ENCODE measurements at places on chromosomes 7 and 10. TPM values are rescaled to one million over a fixed set of nuclear protein-coding genes. Genes with fewer than 3 reads are reported as not detected.

Gene RNF148
- not detected for total RNA-seq

Gene EBLN1
- total RNA-seq, result not detected

Gene MBL2
- total RNA-seq, result not detected

Gene SRGN
- 63.6 TPM for total RNA-seq

Gene ANKIB1
- 16.6 TPM for total RNA-seq

Gene ZPBP
- total RNA-seq, result not detected

Gene ACSM6
- total RNA-seq, result not detected

Gene BMPR1A
- 19.1 TPM for total RNA-seq

Gene TMEM273
- total RNA-seq, result not detected

Gene PLXNA4
- 1.5 TPM for total RNA-seq

Gene SOSTDC1
- not detected for total RNA-seq

Gene PAX4
- total RNA-seq, result not detected

Gene PDE6C
- total RNA-seq, result not detected

Gene MSS51
- total RNA-seq, result 0.48 TPM

Gene TBL2
- 54.1 TPM for total RNA-seq

Gene RELN
- total RNA-seq, result 0.03 TPM

Gene DOCK1
- total RNA-seq, result 24.2 TPM

Gene VGF
- total RNA-seq, result 22.7 TPM

Gene EEPD1
- total RNA-seq, result 45.5 TPM

Gene GSAP
- total RNA-seq, result 2.8 TPM

Gene CARD11
- total RNA-seq, result 1.4 TPM

Gene CYP3A5
- total RNA-seq, result 1.4 TPM

Gene DMBT1
- total RNA-seq, result 0.05 TPM

Gene TMEM26
- total RNA-seq, result 0.06 TPM

Gene TSPAN15
- total RNA-seq, result 102 TPM

Gene GPR158
- total RNA-seq, result not detected

Gene AKR1C1
- 597 TPM for total RNA-seq

Gene SFTPA1
- not detected for total RNA-seq

Gene SPDYE9
- total RNA-seq, result not detected

Gene ZNF467
- total RNA-seq, result 1.1 TPM

Gene OR9A2
- not detected for total RNA-seq

Gene GCK
- total RNA-seq, result not detected

Gene SHTN1
- total RNA-seq, result 33.1 TPM

Gene SH2D4B
- not detected for total RNA-seq

Gene MMP21
- not detected for total RNA-seq

Gene PRF1
- not detected for total RNA-seq

Gene CLRN3
- not detected for total RNA-seq

Gene AKR1C8
- total RNA-seq, result not detected

Gene CCDC71L
- total RNA-seq, result 14.4 TPM

Gene ANKRD30A
- total RNA-seq, result 1.4 TPM

Gene SLC13A1
- not detected for total RNA-seq

Gene MALRD1
- total RNA-seq, result not detected

Gene CNPY1
- total RNA-seq, result not detected

Gene FRMPD2
- total RNA-seq, result not detected

Gene RNF32
- 1.4 TPM for total RNA-seq

Gene ELOVL3
- 0.21 TPM for total RNA-seq

Gene SHH
- 1.2 TPM for total RNA-seq

Measured in A549 treated with CpdA at 1 μM for 4 hours (cell line).